Fibroblast of the aortic adventitia (primary cell): ENCODE measurements at places on chromosomes 6 and 20. TPM values are rescaled to one million over a fixed set of nuclear protein-coding genes. Genes with fewer than 3 reads are reported as not detected.

The DLK2 gene
- total RNA-seq: 0.36 and 0.98 TPM in 2 replicates

DNA sequence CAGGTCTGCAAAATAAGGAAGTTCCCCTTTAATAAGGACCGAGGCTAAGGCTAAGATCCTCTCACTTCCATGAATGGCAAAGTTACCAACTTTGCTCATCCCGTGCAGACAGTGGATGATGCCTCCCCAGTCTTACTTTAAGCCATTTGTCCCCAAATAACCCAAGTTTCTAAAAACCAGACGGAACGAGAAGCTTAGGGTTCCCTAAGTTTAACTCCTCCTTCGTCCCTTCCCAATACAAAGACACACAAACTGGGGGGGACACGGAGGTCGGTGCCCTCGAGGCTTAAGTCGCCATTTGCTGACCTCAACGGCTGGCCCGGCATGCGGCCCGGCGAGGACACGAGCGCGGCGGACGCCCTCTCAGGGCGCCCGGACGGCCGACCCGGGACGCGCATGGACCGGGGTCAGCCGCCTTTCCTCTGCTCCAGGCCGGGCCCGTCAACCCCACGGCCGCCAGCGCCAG lies 527 bp downstream of the FBXO30 start:
- no peak for DNase-seq

DNA sequence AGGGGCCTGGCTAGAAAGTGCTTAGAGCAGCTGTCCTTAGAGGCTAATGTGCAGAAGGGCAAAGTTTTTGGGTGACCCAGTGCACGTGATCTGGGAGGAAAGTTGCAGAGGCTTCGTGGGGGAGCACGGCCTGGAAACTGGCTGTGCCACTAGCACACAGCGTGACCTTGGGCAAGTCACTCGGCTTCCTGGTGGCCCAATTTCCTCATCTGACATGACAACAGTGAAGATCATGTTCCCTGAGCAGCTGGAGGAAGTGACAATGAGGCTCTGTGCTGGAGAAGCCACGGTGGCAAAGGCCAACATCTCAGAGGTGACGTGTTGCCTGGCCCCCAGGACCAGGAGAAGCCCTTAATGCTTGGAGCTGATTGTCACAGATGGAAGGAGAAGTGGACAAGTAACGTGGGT lies 99.5 kb downstream of the FOXC1 start:
- no peak for DNase-seq

DNA sequence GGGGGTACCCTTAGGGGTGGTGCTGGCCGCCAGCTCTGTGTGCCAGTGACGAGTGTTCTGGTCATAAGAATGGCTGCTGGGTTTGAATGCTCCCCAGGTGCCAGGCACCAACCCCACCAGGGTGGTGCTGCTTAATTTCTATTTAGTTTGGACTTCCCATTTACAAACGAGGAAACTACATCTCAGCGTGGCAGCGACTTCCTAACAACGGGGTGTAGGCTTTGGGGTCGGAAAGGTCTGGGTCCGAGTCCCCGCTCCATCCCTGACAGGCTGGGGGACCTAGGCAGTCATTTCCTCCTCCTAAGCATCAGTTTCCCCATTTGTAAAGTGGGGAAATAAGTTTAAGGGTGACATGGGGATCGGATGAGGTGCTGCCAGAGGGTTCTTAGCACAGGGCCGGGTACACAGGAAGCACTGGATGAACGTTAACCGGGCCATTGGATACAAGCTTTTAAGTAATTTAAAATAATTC lies 30.3 kb downstream of the CEBPB start:
- DNase-seq: no peak
